CD4-positive, alpha-beta memory T cell (primary cell): ENCODE measurements at places on chromosomes 7 and 10. TPM values are rescaled to one million over a fixed set of nuclear protein-coding genes. Genes with fewer than 3 reads are reported as not detected.

RAB18 gene
- polyA plus RNA-seq: 117 TPM

NKX1-2 gene
- not detected for polyA plus RNA-seq

STEAP1B gene
- polyA plus RNA-seq: not detected

SPDYE8 gene
- polyA plus RNA-seq: not detected

ASB10 gene
- polyA plus RNA-seq: not detected

RHOBTB1 gene
- not detected for polyA plus RNA-seq

DNA sequence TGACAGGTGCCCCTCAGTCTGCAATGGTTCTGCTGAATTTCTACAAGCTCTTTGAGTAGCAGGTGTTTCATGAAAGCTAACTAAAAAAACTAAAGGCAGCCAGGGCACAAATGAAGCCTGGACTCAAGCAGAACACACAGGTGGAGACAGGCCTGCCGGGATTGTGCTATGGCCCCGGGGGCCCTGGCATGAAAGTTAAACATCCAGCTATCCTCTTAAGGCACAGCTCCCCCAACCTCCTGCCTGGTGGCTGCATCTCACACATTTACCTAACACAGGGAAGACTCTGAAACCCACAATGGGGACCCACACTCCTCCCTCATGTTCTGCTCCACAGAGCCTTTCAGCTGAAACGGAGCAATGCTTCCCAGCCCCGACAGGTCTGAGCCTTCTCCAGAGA lies 76.3 kb upstream of the CAMK2B start:
- H3K27ac ChIP-seq: no peak overlapping the region
- peaks cover 30% of the 10 kb centered on the region for H3K36me3 ChIP-seq
- H3K4me1 ChIP-seq: no peaks in the 10 kb centered on the region
- no peak for DNase-seq

DNA sequence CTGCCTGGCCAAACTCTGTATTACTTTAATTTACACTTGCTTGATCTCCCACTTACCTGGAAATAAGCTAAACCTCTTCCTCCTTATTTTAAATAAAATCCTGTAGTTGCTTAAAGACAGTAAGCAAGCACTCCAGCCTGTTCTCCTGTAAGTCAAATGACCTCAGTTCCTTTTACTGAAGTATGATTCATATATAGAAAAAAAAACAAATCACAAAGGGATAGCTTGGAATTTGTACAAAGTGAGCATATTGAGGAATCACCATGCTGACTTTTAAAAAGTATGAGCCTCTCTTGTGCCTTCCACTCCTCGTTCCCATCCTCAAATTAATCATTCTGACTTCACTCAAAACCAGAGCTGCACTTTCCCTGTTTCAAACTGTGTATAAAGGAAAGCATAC lies 52.0 kb downstream of the C10orf90 start:
- no peaks in the 10 kb centered on the region for H3K4me1 ChIP-seq
- no peaks in the 10 kb centered on the region for H3K27me3 ChIP-seq
- no peak for DNase-seq
- H3K4me3 ChIP-seq: no peak overlapping the region

DNA sequence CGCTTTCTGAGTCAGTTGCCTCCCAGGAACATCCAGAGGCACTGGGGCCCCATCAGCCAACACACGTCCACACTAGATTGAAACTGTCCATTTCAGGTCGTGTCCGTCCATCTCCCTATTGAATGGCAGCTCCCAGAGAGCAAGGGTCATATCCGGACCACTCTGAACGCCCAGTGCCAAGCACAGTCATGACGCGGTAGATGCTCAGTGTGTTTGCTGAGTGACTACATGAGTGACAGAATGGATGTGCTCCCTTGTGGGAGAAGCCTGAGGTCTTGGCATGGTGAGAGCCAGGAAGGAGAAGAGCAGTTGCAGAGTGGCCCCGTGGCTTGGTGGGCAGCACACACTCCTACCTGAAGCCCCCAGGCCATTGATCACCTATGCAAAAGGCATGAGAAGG lies 92.5 kb upstream of the CUX1 start:
- no peaks in the 10 kb centered on the region for H3K4me1 ChIP-seq

DNA sequence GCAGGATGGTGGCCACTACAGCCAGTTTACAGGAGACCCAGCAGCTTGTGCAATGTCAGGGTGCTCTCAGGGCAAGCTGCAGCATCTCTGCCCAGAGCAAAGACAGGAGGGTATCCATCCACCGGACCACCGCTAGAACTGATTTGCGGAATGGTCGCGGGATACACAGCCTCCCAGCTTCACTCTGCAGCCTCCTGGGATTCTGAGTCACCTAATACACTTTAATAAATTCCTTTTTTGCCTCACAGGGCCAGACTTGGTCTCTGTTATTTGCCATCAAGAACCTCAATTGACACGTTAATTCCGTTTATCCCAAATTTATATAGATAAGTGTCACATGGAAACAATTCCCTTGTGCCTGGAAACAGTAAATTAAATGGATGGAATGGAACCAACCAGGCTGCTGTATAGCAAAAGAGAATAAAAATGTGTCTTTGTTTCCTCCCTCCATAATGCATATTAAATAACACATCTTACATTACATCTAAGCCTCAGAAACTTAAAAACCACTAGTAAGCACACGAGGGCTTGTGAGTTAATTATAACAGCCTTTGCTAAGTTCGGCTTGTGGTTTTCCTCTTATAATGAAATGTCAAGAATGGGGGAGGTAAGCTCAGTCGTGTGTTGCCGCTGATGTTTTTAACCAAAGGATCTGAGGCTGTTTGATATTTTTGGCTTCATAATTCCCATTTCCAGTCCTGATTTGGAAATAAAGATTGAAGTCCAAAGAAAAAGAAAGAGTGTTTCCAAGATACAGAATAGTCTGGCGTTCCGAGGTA lies 52.1 kb downstream of the ADRB1 start:
- no peaks in the 10 kb centered on the region for H3K36me3 ChIP-seq
- no peak overlapping the region for H3K4me3 ChIP-seq
- H3K4me1 ChIP-seq: peaks cover 24% of the 10 kb centered on the region
- H3K27me3 ChIP-seq: peaks cover 3% of the 10 kb centered on the region

DNA sequence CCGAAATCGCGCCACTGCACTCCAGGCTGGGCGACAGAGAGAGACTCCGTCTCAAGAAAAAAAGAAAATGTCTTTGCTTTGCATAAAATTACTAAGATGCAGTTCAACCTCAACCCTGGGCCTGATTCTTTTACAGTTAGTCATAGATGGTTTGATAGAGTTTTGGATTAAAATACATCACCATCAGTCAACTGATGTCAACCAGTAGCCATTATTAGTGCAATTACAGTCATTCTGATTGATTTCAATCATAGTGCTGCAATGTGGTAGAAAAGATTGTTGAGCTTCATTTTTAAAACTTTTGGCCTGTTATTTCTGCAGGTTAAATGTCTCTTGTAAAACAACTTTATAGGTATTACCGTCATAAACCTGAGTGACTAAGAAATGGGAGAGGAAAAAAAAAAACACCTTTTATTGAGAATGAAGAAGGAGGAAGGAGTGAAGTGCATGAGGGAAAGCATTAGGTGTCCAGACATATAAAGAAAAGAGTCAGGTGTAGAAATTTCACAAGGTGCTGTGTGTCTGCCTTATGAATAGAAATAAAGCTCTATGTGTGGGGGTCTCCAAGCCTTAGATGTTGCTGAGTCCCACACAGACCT lies 150.6 kb downstream of the TRIL start:
- H3K4me1 ChIP-seq: no peaks in the 10 kb centered on the region
- no peak overlapping the region for H3K4me3 ChIP-seq
- H3K27me3 ChIP-seq: no peaks in the 10 kb centered on the region
- no peaks in the 10 kb centered on the region for H3K36me3 ChIP-seq
- DNase-seq: no peak
- H3K27ac ChIP-seq: no peak overlapping the region

DNA sequence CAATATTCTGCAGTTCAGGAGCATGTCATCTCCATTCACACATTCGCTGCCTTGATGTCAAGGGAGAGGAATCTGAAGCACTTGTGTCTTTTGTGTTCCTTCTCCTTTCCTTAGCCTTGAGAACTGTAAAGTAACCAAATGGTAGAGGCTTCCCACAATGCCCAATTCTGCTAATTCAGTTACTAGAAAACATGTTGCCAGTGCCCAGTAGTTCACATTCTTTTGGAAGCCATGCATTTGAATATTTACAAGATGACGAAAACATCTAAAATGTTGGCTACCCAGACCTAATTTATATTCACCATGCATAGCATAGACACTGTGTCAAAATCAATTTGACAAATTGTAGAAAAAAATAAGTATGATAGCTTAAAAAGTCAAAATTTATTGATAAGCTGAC lies 852.7 kb upstream of the PHF14 start:
- no peak overlapping the region for H3K27ac ChIP-seq
- no peaks in the 10 kb centered on the region for H3K36me3 ChIP-seq
- no peak for DNase-seq
- no peak overlapping the region for H3K4me3 ChIP-seq
- H3K4me1 ChIP-seq: no peaks in the 10 kb centered on the region
- H3K27me3 ChIP-seq: no peaks in the 10 kb centered on the region

DNA sequence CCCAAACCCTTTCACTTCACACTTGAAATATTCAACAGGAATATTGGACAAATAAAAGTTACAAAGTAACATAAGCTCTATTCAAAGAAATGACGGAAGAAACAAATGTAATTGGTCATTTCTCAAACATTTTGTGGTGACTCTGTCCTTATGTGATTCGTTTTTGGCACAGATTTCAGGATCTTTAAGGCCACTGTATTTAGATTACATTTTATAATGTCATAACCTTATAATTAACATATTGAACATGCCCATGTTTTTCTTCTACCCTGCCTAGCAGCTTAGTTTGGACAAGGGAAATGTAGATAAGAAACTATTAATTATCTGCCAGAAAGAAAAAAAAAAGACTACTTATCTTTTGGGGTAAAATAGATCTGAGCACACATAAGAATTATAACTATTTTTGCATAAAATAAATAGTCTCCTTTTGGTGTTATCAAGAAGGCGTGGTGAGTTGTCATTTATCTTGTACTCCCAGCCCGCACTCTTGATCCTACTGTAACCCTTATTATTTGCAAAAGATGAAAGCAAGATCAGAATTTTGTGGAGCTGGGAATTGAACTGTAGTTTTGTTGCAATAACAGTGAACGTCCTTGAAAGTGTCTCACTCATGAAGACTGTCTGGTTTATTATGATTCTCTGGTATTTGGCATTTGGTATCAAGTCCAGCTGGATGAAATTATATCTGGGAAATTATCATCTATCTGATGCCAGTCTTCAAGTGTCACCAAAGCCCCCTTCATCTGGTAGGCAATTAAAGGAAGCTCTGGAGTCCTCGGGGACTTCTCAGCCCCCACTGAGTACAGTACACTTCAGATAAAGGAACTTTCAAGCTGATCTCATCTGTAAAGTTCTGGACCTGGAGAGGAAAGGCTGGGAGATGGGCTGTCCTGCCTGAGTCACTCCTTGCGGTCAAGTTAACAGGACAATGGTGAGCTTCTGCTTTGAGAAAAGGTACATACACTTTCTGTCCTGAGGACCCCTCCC lies 175.7 kb upstream of the INHBA start:
- H3K4me3 ChIP-seq: no peak overlapping the region
- no peak overlapping the region for H3K27ac ChIP-seq
- H3K36me3 ChIP-seq: no peaks in the 10 kb centered on the region
- H3K4me1 ChIP-seq: peaks cover 15% of the 10 kb centered on the region
- DNase-seq: no peak

- no peak for DNase-seq
- no peaks in the 10 kb centered on the region for H3K4me1 ChIP-seq
- no peak overlapping the region for H3K27ac ChIP-seq
- H3K4me3 ChIP-seq: no peak overlapping the region
- no peaks in the 10 kb centered on the region for H3K27me3 ChIP-seq
These were observed 287.8 kb upstream of the CDC14C start for GRCh38 chr7:48636391-48637015.

GRCh38 chr10:77004917-77005564 lies 632.6 kb downstream of the KCNMA1 start:
- no peak for DNase-seq
- no peaks in the 10 kb centered on the region for H3K27me3 ChIP-seq
- no peaks in the 10 kb centered on the region for H3K4me1 ChIP-seq
- H3K4me3 ChIP-seq: no peak overlapping the region
- H3K27ac ChIP-seq: no peak overlapping the region

DNA sequence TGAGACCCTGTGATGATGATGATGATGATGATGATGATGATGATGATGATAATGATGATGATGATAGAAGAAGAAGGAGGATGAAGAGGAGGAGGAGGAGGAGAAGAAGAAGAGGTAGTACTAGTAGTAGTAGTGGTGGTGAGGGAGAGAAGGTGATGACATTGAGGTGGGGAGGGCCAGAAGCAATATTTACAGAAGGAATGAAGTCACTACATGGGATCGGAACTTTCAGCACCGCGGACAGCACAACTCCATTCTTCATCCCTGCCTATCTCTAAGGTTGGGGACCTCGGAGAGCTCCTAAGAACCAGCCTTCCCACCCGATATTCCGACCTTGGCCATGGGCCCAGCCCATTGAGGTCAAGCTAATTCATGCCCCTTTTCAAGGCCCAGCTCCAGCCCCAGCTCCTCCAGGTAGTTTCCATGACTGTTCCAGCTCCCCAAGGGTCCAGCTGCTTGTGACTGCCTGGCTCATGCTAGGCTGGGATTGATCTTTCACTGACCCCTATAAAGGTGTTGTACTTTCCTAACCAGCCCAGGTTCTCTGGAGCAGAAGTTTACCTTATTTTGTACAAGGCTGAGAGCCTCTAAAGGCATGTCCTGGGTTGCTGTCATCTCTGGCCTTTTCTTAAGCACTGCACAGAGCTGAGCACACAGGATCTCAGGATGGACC lies 10.3 kb downstream of the CRHR2 start:
- no peak overlapping the region for H3K27ac ChIP-seq
- no peaks in the 10 kb centered on the region for H3K36me3 ChIP-seq
- peaks cover 6% of the 10 kb centered on the region for H3K27me3 ChIP-seq
- no peaks in the 10 kb centered on the region for H3K4me1 ChIP-seq

- H3K36me3 ChIP-seq: no peaks in the 10 kb centered on the region
- no peak overlapping the region for H3K4me3 ChIP-seq
- no peaks in the 10 kb centered on the region for H3K4me1 ChIP-seq
- no peak for DNase-seq
- H3K27ac ChIP-seq: no peak overlapping the region
These were observed 209.0 kb downstream of the CACNA2D1 start for GRCh38 chr7:82234457-82235049.

DNA sequence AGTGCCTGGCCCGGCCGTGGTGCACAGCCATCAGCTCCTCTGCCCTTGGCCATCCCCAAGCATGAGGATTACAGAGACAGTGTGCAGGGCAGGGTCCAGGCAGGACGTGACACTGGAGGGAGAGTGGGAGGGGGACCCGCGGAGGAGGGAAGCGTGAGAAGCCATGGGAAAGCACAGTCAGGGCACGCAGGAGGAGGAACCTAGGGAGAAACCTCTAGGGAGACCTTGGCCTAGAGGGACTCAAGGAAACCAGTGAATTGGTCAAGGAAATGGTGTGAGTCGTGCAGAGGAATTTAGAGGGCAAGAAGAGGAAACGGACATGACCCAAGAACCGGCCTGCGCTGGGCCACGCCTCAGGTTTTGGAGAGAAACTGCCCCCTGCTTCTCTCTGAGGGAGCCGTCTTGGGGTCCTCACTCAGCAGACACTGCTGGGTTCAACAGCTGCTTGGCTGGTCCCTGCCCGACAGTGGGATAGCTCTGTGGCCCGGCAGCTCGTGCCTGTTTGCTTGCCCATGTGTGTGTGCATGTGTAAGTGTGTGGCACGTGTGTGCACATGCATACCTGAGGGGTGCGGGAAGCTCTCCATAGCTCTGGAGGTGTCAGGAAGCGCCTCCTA lies 3.2 kb downstream of the OPN4 start:
- no peaks in the 10 kb centered on the region for H3K4me1 ChIP-seq
- no peaks in the 10 kb centered on the region for H3K36me3 ChIP-seq
- no peak overlapping the region for H3K4me3 ChIP-seq
- H3K27me3 ChIP-seq: no peaks in the 10 kb centered on the region

GRCh38 chr7:81777697-81778096 lies 7.8 kb upstream of the HGF start:
- no peak overlapping the region for H3K4me3 ChIP-seq
- no peak for DNase-seq
- no peaks in the 10 kb centered on the region for H3K36me3 ChIP-seq
- no peaks in the 10 kb centered on the region for H3K4me1 ChIP-seq
